ENCODE measurements at places on chromosomes 3 and 15. TPM values are rescaled to one million over a fixed set of nuclear protein-coding genes. Genes with fewer than 3 reads are reported as not detected.

APH1B gene
- 12.7 TPM for total RNA-seq

ATP13A5 gene
- 0.31 TPM for total RNA-seq

IL20RB gene
- 5.4 TPM for total RNA-seq

DNA sequence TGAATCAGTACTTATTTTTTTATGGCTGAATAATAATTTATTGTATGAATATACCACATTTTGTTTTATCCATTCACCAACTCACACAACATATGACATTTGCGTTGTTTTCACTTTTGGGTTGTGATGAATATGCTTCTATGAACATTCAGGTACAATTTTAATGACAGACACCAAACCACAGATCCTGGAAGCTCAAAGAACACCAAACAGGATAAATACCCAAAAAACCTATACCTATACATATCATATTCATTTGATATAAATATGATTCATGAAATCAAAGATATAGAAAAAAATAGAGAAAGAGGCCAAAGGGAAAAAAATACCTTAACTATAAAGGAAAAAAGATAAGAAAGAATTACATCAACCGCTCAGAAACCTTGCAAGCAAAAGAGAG, 35.8 kb downstream of the FAM240A start:
- DNase-seq: no peak

DNA sequence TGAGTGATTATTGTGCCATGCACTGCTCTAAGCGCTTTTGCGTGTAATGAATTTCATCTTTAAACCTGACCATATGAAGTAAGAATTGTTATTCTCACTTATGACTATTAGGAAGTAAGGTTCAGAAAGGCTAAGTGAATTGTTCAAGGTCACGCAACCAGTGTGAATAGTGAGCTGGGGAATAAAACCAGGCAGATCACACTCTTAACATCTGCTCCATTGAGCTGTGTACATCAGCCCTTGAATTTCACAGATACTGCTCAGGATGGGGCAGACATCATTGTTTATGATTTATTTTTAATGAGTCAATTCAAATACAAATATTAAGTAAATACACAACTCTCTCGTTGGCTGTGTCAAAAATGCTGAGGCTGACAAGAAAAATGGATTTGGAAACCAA, 184.5 kb downstream of the FNDC3B start:
- DNase-seq: no peak

DNA sequence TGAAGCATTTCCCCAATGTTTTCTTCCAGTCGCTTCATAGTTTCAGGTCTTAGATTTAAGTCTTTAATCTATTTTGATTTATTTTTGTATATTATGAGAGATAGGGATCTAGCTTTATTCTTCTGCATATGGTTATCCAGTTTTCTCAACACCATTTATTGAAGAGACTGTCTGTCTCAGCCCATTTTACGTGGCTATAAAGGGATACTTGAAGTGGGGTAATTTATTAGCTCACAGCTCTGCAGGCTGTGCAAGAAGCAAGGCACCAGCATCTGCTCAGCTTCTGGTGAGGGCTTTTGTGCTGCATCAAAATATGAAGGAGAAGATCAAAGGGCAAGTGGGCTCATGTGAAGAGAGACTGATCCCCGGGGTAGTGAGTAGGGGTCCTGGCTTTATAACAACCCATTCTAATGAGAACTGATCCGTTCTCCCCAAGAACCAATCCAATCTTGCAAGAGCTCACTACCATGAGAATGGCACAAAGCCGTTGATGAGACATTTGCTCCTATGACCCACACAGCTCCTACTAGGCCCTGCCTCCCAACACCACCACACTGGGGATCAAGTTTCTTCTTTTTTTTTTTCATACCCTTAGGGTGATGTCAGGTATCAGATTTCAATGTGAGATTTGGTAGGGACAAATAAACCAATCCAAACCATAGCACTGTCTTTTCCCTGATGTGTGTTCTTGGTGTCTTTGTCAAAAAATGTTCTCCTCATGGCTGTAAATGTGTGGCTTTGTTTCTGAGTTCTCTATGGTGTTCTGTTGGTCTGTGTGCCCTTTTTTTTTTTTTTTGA, 63.2 kb downstream of the IQGAP1 start:
- peak; percentile 16 for DNase-seq

DNA sequence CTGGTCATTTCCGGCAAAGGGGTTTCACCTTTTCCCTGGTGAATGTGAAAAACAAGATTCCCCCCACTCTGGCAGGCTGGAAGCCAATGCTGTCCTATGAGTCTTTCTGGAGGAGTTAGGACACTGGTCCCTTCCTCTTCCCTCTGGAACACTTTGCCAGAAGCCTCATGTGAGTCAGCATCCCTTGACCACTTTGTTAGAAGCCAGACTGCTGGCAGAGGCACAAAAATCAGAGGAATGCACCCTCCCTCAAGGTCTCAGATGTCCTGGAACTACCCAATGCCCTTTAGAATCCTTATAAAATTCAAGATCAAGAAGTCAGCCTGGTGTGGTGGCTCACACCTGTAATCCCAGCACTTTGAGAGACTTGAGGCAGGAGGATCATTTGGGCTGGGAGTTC, 26.6 kb downstream of the ITGB5 start:
- no peak for DNase-seq

DNA sequence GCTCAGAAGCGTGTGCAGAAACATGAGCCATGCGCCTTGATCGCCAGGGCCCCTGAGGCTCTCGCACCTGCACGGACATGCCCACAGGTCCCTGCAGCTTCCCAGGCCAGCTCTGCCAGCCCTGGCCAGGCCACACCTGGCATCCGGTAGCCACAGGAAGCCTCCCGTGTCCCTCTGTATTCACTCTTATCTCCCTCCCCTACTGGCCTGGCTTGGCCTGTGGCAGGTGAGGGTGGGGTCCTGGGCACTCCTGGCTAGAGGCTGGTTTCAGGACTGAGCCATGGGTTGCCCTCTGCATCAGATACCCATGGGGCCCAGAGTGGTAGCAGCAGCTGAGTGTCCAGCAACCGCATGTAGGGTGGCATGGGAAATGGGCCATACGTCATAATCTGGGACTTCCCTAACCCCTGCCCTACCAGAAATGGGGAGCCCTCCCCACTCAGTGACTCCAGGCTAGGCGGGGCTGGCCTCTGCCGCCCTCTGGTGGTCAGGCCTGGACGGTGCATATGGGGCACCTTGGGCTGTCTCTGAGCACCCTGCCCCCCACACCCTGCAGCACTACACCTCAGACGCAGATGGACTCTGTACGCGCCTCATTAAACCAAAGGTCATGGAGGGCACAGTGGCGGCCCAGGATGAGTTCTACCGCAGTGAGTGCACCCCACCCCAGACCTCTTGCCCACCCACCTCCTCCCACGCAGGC, 12.6 kb upstream of the LMAN1L start:
- DNase-seq: peak; percentile 62

- DNase-seq: peak; percentile 73
These were observed 417.6 kb upstream of the CDIN1 start for GRCh38 chr15:36161771-36162212.

DNA sequence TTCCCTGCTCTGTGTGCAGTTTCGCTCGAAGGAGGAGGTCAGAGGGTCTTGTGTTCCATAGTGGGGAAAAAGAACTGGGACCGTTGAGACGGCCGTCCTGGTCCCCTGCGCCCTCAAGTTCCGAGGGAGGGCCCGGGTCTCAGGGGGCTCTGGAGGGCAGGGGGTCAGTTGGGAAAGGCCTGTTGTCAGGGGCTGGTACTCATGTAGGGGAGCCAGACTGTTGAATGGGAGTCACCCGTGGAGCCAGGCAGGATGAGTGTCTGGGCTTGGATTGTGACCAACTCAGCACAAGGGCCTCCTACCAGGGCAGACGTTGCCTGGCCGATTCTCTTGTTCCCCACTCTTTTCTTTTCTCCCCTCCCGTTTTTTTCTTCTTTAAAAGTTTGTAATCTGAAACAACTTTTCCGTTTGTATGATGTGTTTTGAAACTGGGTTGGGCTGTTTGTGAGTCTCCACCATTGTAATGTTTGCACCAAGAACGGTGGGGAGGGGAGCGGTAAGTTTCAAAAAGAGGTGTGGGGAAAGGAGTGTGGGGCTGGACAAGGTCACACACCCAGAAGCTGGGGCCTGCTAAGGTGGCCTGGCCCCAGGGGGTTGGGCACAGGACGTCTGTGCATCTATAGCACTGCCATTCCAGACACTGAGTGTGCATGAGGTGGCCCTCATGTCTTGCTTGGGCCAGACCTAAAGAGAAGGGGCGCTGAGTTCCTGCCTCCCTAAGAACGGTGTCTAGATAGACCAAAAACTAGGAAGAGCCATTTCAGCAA, 1.1 kb downstream of the CMTM7 start:
- DNase-seq: peak; percentile 62

GRCh38 chr3:81740731-81741130, 20.7 kb downstream of the GBE1 start:
- DNase-seq: no peak

GRCh38 chr3:25153561-25153960, 274.5 kb upstream of the RARB start:
- DNase-seq: no peak

DNA sequence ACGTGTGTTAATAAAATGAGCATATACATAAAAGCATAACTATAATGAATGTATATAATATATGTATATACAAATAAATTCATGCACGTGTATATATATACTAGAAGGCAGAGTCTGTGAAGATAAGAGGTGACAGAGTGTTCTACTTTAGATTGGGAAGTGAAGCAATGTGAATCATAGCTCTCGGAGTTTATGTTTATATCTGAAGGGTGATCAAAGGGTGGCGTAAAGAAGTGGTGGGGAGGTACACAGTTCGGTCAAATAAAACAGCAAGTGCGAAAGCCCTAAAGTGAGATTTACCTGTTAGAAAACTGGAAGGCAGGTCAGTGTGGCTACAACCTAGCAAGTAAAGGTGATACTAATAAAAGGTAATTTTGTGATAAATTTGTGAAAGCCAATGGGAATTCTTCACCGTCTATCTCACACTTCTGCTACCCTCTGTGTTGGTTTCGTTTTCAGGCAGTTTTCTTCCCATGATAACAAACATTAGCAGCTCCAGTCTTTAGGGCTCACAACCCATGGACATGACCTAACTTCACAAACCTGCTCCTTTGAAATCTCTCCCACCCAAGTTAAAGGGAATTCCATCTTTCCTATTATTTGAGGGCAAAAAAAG, 46.7 kb upstream of the BCHE start:
- no peak for DNase-seq

DNA sequence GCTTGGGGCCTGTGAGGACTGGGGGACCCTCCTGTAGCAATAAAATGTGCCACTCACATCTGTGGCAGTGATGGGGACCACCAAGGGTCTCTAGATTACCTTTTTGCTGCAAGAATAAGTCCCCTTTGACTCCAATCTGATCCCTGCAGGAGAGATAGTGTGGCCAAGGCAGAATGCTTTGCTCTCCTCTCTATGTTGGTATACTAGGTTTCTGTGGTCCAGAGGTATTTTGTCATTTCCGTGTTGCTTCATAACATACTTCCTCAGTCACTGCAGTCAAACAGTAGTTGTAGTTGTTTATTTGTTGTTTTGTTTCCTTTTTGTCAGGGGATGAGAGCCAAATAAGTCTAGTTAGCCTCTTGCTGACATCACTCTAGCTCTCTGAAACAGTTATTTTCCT, 13.1 kb upstream of the NAALADL2 start:
- no peak for DNase-seq

GRCh38 chr15:40054855-40055575, 16.0 kb upstream of the SRP14 start:
- DNase-seq: peak; percentile 84

DNA sequence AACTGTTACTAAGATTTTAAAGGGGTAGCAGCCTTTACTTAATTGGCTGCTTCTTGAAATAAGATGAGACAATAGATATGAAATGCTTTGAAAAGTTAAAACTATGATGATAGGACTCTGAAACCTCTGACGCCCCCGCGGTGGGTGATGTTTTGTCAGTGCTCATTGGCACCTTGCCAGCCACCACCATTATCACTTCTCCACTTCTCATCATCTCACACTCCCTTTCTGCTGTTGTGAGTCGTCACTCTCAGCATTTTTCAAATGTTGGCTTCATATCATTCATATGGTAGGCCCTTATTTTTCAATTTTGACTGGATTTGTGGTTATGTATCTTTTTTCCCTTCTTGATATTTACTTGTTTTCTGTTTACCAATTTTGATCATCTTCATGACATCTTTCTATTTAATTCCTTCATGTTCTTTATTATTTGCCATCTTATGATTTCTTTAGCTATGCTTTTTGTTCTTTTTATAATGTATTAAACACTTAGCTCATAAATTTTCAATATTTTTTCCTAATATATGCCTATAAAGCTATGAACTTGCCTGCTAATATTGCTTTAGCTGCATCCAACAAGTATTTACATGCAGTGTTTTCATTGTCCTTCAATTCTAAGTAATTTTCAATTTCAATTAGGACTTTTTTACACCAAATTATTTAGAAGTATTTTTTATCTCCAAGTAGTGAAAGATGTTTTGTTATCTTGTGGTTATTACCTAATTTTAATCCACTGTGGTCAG, 30.3 kb upstream of the SKOR1 start:
- DNase-seq: no peak

DNA sequence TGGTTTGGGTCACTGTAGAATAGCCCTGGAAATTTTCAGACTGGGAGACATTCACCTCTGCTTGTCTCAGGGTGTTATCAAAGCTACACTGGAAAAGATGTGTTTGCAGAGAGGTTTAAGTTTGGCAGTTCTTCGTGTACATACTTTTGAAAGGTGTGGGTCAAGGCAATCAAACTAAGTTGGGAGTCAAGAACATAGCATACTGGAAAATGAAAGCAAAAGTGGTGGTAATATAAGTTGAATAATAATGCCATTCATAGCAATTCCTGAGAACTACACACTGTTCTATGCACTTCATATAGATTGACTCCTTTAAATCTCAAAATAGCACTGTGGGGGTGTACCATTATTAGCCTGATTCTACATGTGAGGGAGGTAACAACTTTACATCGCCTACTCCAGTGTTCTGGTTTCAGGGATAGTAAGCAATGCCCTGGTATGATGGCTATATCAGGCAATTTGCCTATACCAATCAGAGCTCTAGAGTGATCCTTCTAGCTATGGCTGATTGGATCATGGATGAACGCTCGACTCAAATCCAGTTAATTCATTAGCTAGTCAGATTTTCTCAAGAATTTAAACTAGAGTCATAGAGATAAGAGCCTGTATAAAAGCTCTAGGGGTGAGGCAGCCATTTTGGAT, 44.6 kb upstream of the RASGRP1 start:
- no peak for DNase-seq

- no peak for DNase-seq
These were observed 894.9 kb downstream of the DIPK2A start for GRCh38 chr3:144866476-144866875.

- no peak for DNase-seq
These were observed 15.0 kb downstream of the SNAP23 start for GRCh38 chr15:42510258-42511006.

DNA sequence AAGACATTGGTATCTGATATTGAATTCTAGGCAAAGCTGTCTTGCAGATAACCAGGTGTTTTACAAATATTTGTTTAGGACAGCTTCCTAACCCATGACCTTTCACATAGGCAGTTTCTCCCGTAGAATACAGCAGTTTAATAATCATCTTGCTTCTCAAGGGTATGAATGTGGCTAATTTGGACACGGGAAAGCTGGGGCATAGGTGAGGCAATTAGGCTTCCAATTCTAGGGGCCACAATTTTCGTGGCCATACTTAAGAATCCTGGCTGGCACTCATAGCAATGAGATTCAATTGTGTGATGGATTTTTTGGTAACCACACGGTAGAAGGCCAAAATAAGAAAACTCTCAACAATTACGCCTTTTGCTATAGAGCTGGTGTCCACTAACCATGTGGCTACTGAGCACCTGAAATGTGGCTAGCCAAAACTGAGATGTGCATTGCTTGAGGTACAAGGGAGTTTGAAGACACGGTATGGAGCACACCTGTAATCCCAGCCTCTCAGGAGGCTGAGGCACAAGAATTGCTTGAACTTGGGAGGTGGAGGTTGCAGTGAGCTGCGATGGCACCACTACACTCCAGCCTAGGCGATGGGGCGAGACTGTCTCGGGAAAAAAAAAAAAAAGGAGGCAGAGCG, 34.4 kb downstream of the TFRC start:
- DNase-seq: no peak
